ENCODE measurements at places on chromosomes 13 and 19. TPM values are rescaled to one million over a fixed set of nuclear protein-coding genes. Genes with fewer than 3 reads are reported as not detected.

DNA sequence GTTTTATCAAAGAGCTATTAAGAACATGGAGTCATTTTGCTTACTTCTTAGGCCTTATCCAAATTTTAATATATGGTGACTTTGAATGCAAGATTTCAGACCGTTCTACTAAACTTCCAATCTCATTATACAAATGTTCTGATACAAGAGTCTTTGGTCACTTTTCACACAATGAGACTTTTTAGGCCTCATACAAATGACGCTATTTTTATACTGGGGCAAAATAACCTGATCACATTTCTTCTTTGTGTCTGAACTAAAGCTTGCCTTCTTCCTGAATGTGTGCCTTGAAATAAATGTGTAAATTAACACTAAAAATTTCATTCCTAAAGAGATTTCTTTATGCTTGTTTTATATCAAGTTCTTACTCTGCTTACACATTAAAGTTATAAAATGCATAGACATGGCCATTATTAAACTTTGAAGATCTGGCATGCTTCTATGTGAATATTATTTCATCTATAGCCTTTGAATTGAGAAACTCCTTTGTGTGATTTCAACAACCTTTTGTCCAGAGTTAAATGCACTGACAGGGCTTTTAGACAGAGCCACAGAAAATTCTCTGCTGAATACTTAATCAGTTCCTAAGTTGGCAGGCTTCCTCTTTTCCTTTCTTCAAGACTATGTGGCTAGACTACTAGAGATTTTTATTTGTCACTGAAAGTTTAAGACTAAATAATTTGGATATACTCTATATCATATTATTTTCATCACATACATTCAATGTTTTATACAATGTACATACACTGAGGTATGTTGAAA is 86.1 kb downstream of the EDNRB start:
- DNase-seq = no peak

GRCh38 chr13:82698941-82699340 is 1183.3 kb downstream of the SLITRK1 start:
- DNase-seq = peak; percentile 5

DNA sequence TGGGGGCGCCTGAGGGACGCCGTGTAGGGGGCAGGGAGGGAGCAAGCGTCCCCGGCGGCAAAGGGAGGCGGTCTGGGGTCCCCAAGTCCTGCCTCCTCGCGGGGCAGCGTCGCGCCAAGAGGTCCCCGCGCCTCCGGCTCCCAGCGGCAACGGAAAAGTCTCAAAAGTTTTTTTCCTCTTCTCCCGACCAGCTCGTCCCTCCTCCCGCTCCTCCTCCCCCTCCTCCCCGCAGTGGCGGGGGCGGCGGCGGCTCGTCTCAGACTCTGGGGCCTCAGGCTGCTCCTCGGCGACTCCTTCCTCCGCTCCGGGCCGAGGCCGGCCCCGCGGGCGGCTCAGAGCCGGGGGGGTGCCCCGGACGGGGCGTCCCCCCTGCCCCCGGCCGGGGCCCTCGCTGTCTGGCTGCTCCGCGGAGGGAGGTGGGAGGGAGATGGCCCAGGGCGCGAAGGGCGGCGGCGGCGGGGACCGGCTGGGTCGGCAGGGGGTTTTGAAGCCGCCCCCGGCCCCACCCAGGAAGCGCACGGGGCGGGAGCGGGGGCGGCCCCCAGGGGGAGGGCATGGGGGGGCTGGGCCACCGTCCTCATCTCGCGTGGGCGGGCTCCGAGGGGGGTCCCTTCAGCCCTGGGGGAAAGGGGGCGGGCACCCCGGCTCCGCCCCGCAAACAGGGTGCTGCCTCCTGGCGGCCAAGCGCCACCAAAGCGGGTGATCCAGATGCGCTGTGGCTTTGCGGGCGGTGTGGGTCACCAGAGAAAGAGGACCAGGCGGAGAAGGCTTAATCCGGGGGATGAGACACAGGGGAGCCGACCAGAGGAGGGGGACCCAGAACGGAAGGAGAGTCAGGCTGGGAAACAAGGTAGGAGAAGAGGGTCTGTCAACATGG is at the start of gene TGFB1:
Gene TGFB1, minus strand, starts transcription at position 457 of the 877 bp plus-strand sequence. CDS start 878 bp downstream, outside the sequence.
- DNase-seq = peak; percentile 74

- no peak for DNase-seq
Observed at GRCh38 chr19:41657157-41657556, 30.3 kb upstream of the CEACAM4 start.

- peak; percentile 5 for DNase-seq
Observed at GRCh38 chr19:28426730-28427225, 786.2 kb downstream of the UQCRFS1 start.

DNA sequence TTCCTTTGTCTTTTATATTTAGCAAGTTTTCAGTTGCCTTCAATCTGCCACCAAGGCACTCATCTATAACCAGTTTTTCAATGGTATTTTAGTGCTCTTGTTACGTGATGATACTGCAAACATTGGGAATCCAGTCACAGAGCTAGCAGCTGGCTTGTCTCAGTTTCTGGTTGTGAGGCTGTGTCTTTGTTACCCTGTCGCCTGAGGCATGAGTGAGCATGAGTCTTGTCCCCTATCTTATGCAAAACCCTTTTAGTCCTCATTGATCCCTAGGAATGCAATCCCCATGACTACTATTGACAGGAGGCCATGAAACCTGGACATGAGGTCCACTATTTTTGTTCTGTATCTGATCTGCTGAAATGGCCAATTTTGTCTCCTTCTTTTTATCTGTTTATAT is 391.0 kb downstream of the LMO7 start:
- no peak for DNase-seq

DNA sequence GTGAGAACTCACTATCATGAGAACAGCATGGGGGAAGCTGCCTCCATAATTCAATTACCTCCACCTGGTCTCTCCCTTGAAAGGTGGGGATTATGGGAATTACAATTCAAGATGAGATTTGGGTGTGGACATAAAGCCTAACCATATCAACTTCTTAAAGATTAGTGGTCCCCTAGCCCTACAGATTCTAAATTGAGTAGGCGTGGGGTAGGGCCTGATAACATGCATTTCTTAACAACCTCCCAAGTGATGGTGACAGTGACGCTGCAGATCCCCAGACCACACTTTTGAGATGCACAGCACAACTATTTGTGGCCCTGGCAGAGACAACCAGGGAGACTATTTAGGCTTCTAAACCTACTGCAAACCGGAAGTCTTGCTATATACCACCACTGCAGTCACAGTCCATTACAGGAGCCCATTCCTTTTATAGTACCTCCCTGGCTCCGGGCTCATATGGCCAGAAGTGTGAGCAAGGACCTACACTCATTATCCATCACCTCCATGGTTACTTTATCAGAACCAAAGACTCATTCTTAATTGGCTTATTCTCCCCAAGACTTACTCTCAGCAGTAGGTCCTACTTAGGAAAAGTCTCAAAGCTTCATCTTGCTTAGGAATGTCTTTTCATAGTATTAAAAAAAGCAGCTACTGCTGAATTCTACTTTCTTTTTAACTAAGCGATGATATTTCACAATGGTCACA is 2.1 kb upstream of the DPY19L3 start:
- DNase-seq = no peak

- no peak for DNase-seq
Observed at GRCh38 chr13:99250982-99251825, 7.0 kb downstream of the GPR18 start.

- peak; percentile 99 for DNase-seq
Observed at GRCh38 chr19:48926909-48927308, 6.6 kb upstream of the DHDH start.

DNA sequence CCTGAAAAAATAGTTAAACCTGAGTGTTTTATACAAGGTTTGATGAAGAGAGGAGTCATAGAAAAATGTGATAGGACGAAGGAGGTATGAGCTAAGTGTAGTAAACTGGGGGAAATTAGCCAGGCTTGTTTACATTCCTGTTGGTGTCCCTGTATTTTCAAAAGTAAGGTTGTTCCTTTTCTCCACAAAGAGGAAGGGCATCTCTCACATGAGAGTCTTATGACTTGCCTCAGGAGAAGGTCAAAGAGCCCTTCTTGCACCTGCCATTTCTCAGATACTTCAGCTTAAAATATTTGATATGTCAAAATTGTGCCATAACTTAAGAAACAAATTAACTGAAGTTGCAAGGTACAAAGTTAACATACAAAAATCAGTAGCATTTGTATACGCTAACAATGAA is 3.6 kb upstream of the N4BP2L2 start:
- no peak for DNase-seq

ZNF534 gene
- not detected for total RNA-seq

MYH14 gene
- 4.5 TPM for total RNA-seq

CLEC17A gene
- not detected for total RNA-seq

ZNF749 gene
- 14.6 TPM for total RNA-seq

TMPRSS9 gene
- not detected for total RNA-seq

WTIP gene
- total RNA-seq = 22.7 TPM
